ENCODE measurements at places on chromosomes 3 and 15. TPM values are rescaled to one million over a fixed set of nuclear protein-coding genes. Genes with fewer than 3 reads are reported as not detected.

DNA sequence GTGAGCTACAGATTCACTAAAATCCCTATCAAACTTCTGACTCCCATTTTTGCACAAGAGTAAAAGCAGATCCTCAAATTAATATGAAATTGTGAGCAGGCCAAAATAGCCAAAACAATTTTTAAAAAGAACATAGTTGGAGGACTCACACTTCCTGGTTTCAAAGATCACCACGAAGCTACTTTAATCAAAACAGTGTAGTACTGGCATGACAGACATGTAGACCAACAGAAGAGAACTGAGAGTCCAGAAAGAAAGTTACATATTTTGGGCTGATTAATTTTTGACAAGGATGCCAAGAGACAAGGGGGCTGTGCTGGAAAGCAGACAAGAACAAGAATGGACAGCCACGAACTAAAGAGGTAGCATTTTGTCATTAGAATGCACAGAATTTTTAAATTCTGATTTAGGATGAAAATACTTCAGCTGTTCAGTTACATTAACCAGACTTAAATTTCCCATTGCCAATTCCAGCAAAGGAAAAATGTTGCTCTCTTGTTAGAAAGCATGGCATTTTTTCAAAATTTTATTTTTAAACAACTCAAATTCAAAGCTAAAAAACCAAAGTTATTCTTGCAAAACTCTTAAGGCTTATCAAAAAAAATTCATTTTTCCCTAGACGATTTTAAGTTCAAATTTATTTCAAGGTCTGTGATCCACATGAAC is 14.0 kb downstream of the RYK start:
- no peaks in the 10 kb centered on the region for H3K36me3 ChIP-seq
- no peaks in the 10 kb centered on the region for H3K27me3 ChIP-seq
- no peak for DNase-seq

Gene MUC20
- total RNA-seq, result not detected

Gene PPM1L
- total RNA-seq, result 0.28 TPM

DNA sequence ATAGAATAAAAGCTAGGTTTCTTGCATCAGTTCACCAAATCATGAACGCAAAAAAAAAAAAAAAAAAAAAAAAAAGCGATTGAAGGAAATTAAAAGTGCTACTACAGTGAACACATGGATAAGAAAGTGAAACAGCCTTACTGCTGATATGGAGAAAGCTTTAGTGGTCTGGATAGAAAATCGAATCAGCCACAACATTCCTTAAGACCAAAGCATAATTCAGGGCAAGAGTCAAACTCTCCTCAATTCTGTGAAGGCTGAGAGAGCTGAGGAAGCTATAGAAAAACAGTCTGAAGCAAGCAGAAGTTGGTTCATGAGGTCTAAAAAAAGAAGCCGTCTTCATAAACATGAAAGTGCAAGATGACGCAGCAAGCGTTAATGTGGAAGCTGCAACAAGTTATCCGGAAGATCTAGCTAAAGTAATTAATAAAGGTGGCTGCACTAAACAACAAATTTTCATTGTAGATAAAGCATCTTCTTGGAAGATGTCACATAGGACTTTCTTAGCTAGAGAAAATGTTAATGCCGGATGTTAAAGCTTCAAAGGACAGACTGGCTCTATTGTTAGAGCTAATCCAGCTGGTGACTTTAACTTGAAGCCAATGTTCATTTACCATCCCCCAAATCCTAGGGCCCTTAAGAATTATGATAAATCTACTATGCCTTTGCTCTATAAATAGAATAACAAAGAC is 19.2 kb downstream of the P3H2 start:
- H3K4me1 ChIP-seq, result peaks cover 6% of the 10 kb centered on the region
- H3K4me3 ChIP-seq, result peak overlapping the region; percentile 25
- DNase-seq, result peak; percentile 83
- H3K27me3 ChIP-seq, result no peaks in the 10 kb centered on the region
- peak overlapping the region; percentile 91 for H3K27ac ChIP-seq

Gene MUC4
- total RNA-seq, result not detected

GRCh38 chr3:138136201-138136600 is 4.0 kb upstream of the A4GNT start:
- peaks cover under 1% of the 10 kb centered on the region for H3K4me1 ChIP-seq
- H3K27ac ChIP-seq, result no peak overlapping the region
- no peaks in the 10 kb centered on the region for H3K36me3 ChIP-seq
- DNase-seq, result no peak
- H3K4me3 ChIP-seq, result no peak overlapping the region
- peaks cover 14% of the 10 kb centered on the region for H3K27me3 ChIP-seq

DNA sequence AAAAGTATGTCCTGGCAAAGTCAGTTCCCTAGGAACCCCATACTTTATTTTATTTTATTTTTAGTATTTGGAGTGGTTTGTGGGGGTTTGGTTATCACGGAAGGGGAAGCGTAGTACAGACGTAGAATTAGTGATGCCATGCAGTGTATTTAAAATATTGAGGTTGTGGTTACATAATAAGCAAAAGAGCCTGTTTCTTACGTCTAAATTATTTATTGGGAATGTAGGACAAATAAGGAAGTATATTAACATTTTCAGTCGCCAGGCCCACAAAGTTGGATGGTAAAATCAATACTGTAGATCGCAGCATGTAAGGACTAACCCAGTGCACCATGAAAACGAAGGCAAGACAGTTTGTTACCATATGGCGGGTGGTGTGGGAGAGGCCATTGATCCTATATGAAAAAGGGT is 558 bp downstream of the DTWD1 start:
- H3K4me1 ChIP-seq, result peaks cover 3% of the 10 kb centered on the region
- DNase-seq, result no peak
- H3K27me3 ChIP-seq, result no peaks in the 10 kb centered on the region
- H3K27ac ChIP-seq, result peak overlapping the region; percentile 95

Gene MYL3
- not detected for total RNA-seq

- no peaks in the 10 kb centered on the region for H3K27me3 ChIP-seq
- no peak for DNase-seq
- no peaks in the 10 kb centered on the region for H3K4me1 ChIP-seq
- no peak overlapping the region for H3K4me3 ChIP-seq
Measured at GRCh38 chr3:7238565-7239295, 377.8 kb downstream of the GRM7 start.

DNA sequence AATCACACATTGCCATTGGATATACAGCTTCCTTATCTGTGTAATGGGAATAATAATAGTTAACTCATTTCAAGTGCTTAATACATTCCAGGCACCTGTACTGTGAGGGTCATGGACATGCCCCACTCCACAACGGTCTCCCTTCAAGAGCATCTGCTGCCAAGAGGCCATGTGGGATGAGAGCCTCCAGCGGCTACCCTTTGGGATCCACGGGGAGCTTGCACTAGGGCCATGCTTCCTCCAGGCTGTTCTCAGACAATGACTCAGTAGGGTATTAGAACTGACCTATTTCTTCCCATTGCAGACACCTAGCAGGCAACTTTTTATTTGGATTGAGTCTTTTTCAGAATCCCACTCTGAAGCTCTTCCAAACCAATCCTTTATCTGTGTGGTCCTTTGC is 1078.9 kb downstream of the TUSC7 start:
- no peaks in the 10 kb centered on the region for H3K36me3 ChIP-seq
- H3K4me1 ChIP-seq, result peaks cover 12% of the 10 kb centered on the region
- H3K4me3 ChIP-seq, result no peak overlapping the region
